ENCODE measurements at places on chromosomes 16 and 17.

DNA sequence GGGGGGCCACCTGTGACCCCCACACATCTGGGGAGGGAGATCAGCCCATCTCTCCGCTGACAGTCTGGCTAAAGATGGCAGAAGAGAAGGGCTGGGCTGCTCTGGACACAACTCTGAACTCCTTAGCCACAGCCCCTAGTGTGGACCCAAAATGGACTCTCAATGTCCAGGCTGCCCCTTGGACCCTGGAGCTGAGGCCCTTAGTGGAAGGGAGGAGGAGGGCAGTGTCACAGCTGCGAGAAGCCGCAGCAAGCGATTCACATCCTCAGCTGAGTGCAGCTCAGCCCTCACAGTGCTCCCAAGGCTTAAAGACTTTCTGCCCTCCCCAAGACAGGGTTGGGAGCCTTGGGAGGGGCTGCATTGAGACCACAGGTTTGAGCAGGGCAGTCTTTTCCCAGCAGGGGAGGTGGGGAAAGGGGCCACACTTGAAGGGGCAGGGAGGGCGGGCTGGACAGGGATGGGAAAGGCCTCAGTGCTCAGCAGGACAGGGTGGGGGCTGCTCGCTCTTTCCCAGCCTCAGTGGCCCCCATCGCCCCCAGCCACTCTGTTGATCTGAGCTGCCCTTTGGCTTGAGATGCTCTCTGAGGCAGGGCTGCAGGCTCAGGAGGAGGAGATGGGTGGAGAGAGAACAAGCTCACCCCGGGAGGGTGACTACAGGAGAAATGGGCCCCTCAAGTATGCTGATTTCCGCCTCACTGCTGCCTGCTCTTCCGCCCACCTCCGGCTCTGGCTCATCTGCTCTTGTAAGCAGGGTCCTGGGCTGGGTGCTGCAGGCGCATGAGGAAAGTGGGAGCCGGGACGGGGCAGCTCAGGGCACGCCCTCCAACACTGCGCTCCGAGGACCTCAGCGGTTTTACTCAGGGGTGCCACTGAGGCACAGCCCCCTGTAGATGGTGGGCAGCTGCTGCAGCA is 50.9 kb upstream of the MTSS2 start:
- DNase-seq: no peak

- peak; percentile 91 for DNase-seq
These were observed 40.0 kb downstream of the GRB7 start for GRCh38 chr17:39777534-39778365.

DNA sequence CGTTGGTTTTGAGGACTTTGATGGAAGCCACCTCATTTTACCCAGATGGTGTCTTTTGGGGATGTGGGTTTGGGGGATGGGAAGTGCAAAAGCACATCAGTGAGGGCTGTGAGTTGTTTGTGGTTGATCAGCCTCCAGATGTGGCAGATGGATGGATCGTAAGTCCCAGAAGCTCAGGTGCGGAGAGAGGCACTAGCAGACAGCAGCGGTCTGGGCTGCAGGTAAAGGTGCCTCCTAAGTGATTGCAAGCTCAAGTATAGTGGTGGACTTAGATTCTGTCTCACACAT is 18.0 kb downstream of the HS3ST3B1 start:
- no peak for DNase-seq

DNA sequence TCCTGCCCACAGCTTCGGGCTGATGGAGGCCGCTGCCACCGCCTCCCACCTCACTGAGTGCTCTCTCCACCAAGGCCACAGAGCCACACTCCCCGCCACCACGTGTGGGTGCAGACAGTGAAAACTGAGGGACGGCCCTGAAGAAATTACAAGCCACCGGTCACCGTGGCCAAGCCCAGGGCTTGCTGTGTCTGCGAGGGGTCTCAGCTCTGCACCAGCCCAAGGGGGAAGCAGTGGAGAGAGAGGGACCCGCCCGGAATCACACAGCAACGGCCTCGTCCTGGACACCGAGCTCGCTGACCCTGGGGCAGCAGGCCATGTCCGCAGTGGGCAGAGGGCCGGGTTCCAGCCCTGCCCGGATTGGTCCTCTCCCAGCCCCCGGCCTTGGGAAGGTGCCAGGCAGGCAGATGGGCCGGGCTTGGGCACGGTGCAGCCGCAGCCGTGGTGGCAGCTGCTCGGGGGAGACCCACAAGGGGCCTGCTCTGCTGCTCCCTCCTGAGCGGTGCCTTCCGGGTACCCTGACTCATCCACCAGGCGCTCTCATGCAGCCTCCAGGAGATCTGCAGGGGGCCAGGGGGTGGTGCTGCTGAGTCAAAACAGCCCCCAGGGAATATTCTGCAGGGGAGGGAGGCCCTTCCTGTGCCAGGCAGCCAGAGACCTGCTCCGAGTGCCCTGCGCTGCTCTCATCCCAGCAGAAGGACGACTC is 52.0 kb downstream of the CBFA2T3 start:
- DNase-seq: no peak

GRCh38 chr16:54431997-54432896 is 145.7 kb upstream of the IRX3 start:
- no peak for DNase-seq

DNA sequence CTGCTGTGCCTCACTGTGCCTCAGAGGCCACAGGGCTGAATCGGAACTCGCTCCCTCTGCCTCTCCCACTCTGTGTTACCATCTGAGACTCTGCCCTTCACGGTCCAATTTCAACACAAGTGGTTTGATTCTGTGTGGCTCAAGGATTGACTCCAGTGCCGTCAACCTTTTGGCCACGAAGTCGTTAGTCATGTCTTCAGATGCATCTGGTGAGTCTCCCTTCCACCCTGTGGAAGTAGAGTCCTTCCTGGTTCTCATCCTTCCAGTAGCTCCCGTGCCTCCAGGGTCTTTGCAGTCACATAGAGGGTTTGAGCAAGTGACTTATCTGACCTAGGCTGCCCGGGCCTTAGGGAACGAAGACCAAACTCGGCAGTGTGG is 51.2 kb downstream of the PGS1 start:
- no peak for DNase-seq

DNA sequence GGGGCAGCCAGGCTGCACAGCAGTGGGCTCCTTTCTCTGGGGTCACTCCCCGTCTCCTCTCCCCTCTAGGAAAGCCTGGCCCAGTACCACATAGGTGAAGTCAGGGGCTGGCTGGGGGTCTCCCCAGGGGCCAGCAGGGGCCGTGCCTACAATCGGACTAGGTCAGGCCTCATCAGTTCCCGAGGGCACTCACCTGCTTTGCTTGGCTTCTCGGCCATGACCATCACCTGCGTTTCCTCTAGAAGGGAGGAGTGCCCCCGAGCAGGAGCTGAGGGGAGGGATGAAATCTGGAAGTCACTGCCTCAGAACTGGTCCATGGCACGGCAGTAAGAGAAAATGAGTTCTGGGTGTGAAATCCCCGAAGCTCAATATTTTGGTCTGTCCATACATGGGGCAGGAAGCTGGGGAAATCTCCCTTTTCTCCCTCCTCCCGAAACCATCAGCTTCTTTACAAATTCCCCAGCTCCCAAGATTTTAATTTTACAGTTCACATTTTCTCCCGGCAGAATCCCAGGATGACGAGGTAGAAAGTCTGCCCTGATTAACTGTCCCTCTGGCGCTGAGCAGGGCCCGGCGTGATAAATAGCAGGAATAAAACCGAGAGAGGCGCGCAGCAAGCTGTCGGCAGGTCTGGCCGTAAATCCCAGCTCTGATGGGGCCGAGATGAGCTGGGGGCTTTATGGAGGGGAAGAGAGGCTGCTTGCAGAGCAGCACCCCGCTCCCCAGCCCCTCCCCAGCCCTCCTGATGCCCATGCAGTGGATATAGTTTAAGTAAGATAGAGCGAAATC is 172.1 kb downstream of the RBFOX3 start:
- DNase-seq: no peak

- no peak for DNase-seq
These were observed 6.2 kb downstream of the AKAP1 start for GRCh38 chr17:57091186-57091618.

GRCh38 chr16:15533386-15533785 is 99.0 kb downstream of the BMERB1 start:
- no peak for DNase-seq

DNA sequence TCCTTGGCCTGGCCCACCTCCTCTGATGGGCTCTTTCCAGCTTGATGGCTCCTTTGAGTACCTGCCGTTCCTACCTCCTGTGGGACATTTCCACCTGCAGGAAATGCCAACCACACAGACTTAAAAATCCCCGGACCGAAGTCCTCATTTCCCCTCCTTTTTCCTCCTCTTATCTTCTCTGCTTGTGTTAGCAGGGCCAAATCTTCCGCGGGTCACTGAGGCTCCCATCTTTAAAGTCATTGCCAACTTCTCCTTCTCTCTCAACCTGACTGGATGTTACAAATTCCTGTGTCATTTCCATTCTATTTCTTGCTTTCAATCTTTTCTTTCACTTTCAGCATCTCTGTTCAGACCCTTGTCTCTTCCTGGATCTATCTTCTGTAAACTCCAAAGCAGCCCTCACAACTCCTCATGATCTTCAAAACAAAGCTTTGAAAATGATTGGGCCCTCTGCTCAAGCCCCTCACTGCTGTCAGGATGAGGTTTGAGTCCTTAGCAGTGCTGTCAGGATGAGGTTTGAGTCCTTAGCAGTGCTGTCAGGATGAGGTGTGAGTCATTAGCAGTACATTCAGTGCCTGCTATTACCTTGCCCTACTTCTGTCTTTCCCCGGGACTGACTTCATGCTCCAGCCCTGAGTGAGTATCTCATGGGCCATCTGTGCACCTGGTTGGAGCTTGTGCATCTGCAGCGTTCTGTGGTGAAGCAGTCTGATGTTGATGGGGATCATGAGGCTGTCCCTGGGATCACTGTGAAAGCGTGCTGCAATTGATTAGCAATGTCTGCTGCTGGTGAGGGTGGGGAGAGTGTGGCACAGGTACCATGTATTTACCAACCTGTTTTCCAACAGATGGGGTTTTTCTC is 100.1 kb downstream of the IRF8 start:
- DNase-seq: no peak
